Lung (tissue), 17 donors: ENCODE measurements at places on chromosomes 2 and 18. TPM values are rescaled to one million over a fixed set of nuclear protein-coding genes. Genes with fewer than 3 reads are reported as not detected.

Gene L3MBTL4
- total RNA-seq = 16.3 TPM

Gene C2orf66
- total RNA-seq = not detected

Gene CYS1
- total RNA-seq = 5.1 TPM

Gene TXNDC2
- 0.12 TPM for total RNA-seq

Gene DYSF
- total RNA-seq = 31.8 TPM

Gene SP9
- not detected for total RNA-seq

Gene OSR1
- total RNA-seq = 36.2 TPM

Gene LINC00305
- total RNA-seq = not detected

GRCh38 chr2:73610111-73610510 lies 32.1 kb downstream of the NAT8 start:
- no peak for DNase-seq

DNA sequence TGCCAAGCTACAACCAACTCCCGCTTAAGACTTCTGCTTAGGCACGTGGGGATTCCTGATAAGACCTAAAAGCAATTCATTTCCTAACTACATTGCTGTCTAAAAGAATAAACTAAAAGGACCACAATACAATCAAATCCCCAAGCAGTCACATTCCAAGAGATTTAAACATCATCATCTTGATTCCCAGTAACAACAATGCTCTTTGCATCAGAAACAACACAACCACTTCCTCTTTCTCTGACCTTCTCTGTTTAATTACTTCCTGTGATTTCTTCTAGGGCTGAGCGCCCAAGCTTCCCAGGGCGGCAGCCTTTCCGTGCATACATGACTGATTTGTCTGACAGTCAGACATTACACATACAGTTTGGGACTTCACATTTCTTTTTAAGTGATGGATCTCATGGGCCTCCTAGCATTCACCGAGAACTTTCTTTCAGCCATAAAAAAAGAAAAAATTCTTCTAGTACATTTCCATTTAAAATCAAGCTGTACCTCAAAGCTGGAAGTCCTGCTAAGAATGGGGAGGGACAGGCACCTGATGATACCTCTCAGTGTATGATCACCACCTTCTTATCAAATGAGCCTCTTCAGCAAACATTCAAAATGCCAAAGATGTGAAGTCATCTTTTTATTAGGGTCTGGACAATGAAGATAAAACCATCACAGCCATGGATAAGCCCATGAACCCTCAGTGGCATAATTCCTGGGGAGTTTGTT lies 11.5 kb downstream of the SPRED2 start:
- no peak for DNase-seq

- DNase-seq = no peak
Observed at GRCh38 chr18:49564518-49564834, 2.6 kb downstream of the LIPG start.

DNA sequence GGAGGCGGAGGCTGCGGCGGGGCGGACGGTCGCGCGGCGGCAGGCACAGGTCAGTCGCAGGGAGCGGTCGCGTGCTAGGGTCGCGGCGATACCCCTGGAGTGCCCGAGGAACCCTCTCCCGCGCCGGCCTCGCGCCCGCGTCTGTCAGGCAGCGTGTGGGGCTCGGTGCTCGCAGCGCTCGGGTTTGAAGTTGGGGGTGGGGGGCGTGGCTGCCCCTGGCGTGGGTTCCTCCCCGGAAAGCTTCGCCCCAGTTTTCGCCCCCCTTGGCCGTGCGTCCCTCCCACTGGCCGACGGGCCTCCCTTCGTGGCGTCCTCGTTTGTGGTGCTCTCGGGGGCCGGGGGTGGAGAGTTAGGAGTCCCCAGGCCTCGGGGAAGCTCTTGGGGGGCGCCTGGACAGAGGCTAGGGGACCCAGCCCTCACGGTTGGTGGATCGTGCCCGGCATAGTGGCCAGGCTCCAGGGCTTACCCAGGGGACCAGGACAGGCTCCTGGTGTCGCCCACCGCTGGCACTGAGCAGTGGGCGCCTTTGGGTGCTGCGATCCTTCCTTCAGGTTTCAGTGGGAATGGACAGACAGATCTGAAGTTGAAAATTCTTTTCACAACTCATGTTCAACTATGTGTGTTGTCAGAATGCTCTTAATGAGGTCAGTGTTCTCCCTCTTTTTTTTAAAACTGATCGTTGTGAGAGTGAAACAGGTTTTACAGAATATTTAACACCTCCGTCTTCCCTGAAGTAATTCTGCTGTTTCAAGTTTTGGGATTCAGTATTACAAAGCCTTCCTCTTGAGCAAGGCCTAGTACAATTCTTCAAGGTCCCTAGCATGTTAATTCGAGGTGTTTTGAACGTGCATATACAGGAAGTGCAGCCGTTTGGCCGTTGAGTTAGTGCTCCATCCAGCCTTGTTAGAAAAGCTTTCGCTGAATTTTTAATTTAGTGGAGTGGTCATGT lies 604 bp downstream of the RALBP1 start:
- no peak for DNase-seq

GRCh38 chr2:96114903-96115581 lies 1.3 kb downstream of the ADRA2B start:
- no peak for DNase-seq

GRCh38 chr2:151262629-151263028 lies 966 bp upstream of the RBM43 start:
- DNase-seq = no peak

DNA sequence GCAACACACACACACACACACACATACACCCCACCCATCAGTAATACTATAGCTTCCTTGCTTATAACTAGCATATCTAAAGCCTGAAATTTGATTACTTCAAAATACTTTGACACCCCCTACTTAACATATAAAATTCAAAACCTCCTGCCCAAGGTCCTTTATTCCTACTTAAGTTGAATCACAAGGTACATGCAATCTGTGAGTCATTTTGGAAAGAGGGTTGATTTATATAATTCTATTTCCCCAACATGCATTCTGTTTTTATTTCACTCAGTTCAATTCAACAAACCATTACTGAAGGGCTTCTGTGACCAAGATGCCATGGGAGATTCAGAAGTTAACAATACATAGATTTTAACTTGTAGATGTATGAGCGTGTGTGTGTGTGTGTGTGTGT lies 420.7 kb downstream of the METTL4 start:
- DNase-seq = no peak

DNA sequence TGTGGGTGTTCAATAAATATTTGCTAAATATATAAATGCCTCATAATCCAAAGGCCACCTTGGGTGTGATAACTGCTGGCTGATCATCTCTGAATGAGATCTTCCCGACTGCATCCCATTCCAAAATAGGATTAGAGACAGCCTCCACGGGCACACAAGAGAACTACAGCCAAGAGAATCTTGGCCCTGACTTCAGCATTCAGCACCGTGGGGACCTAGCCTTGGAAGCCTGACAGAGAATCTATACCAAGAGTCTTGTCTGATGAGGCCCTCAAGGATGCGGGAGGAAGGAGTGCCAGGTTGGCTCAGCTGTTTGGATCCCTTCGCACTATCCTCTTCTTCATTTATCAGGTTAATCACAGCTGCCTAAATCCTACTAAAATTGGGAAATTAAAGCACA lies 85.8 kb downstream of the RBM43 start:
- no peak for DNase-seq

- DNase-seq = no peak
Observed at GRCh38 chr2:216554755-216555154, 56.1 kb downstream of the RPL37A start.

DNA sequence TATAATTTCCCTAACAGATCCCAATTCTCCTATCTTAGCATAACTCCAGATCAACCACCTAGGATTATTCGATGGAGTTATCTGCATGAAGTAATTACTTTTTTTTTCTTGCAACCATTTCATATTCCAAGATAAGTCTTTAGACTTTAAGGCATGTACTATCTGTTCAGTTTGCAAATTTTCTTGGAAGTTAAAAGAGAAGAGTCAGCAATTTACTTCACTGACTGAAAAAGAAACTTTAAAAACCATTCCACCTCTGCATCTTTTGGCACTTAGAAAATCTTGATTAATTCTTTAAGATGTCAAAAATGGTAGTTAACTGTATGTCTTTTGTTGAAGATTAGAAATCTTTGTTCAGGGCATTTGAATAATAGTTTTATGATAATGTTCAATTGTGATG lies 830.5 kb upstream of the KLHL29 start:
- DNase-seq = no peak

GRCh38 chr18:13256444-13257305 lies 38.1 kb downstream of the LDLRAD4 start:
- DNase-seq = no peak
